ENCODE measurements at places on chromosomes 5 and 9.
A peak's percentile ranks its signal among the peaks of the same experiment; 100 is the strongest.

- no peak for DNase-seq
Measured at GRCh38 chr9:4299005-4299795, 668 bp downstream of the GLIS3 start.

DNA sequence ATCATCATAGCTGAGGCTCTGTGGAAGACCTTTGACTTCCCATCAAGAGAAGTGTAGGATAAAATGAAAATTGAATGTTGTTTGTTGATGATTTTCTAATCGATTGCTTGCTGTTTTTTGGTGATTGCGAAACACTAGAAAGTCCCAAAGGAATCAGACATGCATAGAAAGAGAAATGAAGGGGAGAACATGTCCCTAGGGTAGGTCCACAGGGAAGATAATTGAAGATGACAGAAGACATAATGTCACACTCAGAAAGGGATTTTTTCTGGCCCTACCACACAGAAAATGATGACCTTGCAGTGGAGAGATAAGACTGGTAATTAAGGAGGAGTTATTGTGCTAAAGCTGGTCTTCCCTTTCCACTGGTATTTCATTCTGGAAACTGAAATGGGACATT is 62.8 kb downstream of the INSYN2B start:
- DNase-seq: no peak

DNA sequence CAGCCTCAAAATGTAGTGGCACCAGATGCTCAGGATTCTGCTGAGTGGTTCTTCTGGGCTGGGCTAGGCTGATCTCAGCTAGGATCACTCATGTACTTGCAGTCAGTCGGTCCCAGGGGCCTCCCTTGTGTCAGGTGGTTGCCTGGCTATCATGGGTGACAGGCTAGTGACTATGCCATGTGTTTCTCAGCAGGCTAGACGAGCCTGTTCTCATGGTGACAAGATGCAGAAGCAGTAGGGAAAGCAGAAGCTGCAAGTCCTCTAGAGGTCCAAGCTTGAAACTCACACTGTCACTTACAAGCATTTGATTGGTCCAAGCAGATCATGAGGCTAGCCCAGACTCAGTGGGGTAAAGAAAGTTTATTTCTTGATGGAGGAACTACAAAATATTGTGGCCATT is 15.2 kb upstream of the KCNMB1 start:
- DNase-seq: no peak

GRCh38 chr9:20997503-20998076 is 33.9 kb downstream of the HACD4 start:
- DNase-seq: no peak

DNA sequence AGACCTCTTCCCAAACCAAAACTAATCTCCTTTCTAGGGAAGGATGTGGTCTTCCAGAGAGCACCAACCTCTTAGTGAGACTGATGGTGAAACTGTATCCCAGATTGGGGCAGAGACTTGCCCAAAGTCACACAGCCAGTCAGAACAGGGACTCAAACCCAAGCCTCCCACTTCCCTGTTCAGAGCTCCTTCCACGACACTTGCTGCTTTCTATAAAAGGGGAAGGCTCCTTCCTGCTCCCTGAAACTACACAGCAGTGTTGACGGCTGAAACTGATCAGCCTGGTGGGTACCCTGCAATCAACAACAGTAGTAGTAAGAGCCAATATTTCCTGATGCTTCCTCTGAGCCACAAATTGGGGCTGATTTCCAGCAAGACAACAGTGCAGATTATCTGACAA is 1.5 kb downstream of the TOR2A start:
- no peak for DNase-seq

- DNase-seq: no peak
Measured at GRCh38 chr5:83472508-83473345, 1.2 kb downstream of the VCAN start.

- peak; percentile 49 for DNase-seq
Measured at GRCh38 chr5:73354406-73354805, 94.2 kb downstream of the FOXD1 start.

DNA sequence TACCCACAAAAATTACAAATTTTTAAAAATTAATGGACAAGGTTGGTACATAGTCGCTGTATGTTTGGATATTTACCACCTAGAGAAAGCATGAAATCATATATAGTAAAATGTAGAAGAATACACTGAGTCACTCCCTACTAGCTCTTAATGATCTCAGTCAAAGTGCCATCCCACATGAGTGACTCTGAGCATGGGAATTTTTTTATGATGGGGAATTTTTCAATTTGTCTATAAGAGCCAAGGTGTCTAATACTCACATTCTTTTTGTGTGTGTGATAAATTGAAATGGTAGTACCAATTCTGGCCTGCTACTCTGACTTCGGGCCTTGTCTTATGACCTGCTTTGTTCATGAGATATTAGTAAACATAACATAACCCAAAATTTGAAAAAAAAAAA is 483.2 kb downstream of the CDH10 start:
- DNase-seq: no peak

DNA sequence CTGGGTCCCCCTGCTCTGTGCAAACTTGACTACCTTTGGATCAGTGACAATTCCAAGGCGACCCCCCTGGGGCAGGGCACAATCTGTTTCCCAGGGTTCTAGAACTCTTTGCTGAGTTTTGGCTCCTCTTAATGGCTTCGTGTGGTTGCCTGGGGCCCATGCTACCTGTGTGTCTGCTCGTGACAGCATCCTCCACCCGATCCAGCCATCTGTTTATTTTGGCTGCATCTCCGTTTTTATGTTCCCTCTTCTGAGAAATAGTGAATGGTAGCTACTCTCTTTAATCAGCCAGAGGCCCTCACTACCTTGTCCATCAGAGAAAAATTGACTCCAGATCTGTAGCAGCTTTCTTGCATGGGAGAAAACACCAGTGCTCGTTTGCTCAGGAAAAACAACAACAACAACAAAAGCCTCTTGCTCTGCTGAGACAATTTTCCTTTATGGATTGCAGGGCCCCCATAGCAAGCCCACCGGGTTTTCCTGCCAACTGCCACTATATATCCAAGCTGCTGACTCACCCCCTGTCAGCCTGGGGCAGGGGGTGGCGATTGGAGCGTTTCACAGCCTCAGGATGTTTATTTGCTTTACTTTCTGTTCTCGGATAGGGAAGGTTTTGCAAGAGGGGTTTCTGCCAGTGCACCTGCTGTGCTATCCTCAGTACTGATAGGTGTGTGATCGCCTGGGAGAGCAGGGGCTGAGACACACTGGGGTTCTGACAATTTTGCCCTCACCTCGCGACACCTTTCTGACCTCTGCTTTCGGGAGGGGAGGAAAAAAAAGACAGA is 607.8 kb downstream of the BNC2 start:
- no peak for DNase-seq

DNA sequence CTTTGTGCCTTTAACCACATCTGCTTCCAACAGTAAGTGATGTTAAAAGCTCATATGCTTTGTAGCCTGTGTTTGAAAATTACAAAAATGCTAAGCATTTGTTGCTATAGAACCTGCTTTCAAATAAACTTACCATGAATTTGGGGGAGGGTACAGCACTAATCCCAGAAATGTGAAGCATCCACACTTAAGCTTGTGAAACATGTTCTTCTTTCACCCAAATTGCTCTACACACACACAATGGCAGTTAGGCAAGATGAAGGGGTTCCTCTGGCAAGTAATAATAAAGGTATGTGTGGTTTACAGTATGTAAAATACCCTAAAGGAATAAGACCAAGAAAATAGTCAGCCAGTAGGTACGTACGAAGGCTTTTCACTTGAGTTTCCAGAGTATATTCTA is 165.6 kb downstream of the SMARCA2 start:
- no peak for DNase-seq

DNA sequence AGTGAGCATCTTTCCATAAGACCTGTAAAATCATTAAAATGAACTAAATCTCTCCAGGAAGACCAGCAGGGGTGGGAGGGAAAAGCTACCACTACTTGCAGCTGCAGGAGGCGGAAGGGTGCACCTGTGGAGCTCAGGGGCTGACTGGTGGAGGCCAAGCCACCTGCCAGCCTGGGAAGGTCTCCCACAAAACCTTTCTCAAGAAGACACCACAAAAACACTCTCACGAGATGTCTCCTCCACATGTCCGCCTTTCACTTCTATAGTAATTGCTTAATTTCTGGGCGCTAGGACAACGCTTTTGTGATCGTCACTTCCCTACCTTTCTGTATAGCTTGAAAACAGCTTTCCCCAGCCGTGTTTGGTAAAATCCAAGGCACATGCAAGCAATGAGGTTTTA is 114.4 kb downstream of the ROR2 start:
- no peak for DNase-seq

- no peak for DNase-seq
Measured at GRCh38 chr5:76606701-76607100, 16.5 kb downstream of the F2RL2 start.

DNA sequence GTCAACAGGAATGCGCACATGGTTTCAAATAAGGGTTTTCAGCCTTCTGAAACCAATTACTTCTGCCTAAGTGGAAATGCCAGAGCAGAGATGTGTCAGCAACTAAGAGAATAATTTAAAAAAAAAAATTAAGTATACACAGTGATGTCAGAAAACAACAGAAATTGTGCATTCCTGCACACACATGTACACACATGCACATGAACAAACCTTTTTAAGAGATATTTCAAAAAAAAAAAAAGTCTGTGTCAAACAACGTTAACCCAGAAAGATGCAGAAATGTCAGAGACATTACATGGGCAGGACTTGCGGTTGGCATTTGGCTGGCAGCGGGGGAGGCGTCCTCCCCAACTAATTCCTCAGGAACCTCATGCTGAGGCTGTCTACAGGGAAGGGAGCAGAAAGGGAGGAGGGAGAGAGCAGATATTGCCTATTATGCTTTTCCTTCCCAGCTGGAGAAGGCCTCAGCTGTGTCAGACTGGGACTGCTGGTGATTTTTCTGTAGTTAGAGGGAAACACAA is 536.9 kb upstream of the WWC1 start:
- no peak for DNase-seq

DNA sequence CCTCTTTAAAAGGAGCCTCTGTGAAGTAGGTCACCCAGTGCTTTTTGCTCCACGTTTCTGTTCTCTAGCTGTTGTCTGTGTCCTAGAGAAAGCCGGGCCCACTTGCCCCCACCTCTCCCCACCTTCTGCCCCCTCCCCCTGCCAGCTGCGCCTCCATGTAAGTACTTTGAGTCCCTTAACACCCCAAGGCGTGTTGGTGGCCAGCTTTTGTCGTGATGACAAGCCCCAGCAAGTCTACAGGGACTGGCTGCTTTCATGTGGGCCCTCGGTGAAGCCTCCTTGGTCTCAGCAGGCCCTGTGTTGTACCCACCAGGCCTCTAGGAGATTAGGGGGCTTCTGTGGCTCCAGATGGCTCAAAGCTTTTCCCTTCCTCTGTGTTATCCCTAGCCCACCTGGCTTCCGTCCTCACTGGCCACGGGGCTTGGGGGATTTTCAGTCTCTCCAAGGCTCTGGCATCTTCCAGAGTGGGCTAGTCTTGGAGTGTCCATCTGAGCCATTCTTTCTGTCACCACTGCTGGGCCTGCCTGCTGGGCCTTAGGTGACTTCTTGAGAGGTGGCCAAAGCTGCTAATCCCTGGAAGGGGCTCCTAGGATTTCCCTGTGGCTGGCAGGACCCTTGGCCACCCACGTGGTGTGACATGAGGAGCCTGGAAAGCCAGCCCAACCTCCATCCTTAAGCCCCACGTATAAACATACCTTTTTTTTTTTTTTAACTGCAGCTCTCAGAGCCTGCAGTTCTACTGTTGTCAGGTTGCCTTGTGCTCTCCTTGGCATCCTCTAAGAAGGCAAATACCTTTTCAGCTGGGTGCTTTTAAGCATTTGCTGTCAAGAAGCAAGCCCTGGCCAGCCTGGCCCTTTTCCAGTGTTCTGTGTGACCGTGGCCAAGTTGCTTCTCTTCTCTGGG is 1.1 kb upstream of the NDST1 start:
- peak; percentile 88 for DNase-seq

DNA sequence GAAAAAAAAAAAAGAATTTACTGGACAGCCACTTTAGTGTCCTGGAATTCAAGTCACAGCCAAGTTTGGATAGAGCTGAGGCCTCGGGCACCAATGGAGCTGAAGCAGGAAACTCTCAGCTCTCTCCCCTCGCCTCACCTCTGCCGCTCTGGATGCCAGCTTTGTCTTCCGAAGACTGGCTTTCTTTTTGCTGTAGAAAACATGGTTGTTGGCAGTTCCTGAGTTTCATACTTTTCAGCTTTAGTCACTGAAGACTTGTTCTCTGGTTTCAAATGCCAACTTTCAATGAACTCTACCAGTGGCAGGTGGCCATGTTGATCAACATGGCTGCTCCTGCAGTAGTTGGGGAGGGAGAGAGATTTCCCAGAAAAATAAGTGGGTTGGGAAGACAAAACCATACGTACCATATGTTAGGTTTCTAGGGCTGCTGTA is 142.2 kb downstream of the SNX18 start:
- no peak for DNase-seq

GRCh38 chr5:149588936-149589335 is 7.6 kb downstream of the ARHGEF37 start:
- DNase-seq: no peak

DNA sequence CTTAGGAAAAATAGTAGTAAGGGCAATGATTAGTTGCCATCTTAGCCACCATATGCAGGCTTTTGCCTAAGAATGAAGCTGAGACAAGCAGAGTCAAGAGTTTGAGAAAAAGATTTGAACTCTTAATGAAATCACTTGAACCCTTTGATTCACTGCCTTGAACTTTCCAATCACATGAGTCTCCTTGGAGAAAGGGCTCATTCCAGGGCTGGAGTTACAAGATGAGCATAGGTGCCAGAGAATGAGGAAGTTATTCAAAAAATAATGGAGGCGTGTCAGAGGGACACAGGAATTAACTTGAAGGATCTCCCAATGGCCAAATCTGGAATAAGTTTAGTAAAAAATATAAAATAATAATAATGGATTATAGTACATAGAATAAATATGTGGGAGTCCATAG is 35.3 kb downstream of the MAT2B start:
- DNase-seq: no peak

DNA sequence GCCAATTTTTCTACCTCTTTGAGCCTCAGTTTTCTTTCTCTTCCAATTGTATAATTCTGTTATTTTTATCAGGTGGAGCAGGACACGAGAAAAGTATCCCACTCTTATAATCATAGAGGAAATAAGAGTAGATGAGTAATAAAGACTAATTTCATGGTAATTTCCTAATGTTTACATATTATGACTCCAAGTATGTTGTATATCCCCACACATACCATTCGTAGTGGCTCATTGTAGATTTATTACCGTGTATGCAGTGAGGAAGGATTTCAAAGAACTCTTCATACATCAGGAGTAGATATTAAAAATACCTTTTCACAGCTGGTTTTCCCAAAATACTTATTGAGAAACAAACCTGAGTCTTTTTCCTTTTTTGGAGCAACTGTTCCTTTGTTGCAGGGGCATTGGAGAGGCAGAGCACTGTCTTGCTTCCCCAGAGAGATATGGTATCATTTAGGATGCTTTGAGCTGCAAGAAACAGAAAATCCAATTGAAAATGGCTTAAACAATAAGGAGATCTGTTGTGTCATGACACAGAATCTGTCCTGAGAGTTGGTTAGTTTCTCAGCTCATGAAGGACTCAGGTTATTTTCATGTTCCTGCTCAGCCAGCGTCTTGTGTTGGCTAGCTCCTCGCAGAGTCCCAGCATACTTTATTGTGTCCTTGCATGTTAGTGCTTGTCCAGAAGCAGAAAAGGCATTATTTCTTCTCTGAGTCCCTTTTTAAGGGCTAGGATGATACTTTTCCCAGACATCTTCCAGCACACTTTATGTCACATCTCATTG is 291.2 kb downstream of the ARHGAP26 start:
- DNase-seq: no peak
